Activated naive CD4-positive, alpha-beta T cell (primary cell): ENCODE measurements at places on chromosomes 7 and 10.

DNA sequence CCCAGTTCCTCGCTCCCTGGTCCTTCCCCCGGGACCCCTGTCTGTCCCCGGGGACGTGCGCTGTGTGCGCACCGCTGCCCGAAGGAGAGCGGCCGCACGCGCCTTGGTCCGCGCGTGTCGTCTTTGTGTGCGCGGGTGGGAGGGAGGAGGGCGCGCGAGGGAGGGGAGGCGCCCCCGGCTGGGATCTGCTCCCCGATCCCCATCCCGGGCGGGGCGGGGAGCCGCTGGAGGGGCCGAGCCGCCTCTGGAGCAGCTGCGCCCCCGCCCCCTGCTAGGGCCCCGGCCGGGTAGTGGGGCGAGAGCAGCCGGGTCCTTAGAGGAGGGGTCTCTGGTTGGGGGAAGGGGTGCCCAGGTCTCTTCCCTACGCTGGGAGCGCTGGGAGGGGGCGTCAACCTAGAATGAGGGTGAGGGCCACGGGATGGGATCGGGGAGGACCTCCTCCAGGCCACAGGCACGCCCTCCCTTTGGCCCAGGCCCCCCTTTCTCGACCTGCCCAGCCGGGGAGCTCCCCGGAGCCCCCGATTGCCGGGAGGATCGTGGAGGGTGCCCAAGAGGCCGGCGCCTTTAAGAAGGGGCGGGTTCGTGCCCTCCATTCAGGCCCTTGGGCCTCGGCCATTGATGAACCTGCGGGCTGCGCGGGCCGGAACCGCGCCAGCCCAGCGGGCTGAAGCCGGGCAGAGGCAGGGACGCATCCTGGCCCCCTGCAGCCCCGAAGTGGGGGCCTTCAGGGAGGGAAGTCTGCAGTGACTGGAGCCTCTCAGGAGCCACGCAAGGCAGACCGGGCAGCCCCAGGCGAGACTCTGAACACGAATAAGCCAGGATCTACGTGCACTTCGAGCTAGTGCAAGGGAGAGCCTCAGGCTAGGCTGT lies 678 bp downstream of the SH2B2 start:
- no peak for DNase-seq

- no peak for DNase-seq
Measured at GRCh38 chr7:103487419-103487818, 41.4 kb upstream of the SLC26A5 start.

GRCh38 chr7:31633894-31634494 lies 53.0 kb upstream of the PPP1R17 start:
- DNase-seq, result no peak

DNA sequence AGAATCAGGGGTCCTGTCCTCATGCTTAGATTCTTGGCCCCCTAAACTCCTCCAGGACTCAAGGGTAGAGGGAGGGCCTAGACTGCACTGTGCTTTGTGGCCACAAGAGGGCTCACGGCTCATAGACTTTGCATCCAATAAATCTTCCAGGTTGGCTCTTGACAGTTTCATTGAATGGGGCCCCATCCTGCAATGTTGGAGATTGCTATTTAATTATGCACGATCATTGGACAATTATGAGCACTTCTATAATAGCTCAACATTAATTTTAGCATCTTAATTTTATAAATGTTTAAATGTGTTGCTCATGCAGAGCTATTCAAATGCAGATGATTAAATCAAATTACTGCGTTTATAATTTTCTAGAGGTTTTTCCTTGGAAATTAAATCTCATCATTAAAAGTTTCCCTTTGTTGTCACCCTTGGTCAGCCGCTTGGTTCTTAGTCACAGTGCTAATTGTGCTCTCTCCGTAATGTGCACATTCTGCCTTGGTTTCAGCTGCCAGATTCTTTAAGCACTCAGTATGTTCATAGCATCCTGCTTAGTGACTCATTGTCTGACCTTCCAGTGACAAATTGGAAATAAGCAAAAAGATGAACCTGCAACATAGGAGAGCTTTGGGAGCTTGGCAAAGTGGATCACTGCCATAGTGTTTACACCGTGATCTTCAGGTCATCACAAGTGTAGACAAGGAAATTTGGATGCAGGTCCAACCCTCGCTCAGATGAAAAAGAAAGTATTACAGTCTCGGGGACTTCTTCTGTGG lies 33.4 kb upstream of the PLPP4 start:
- DNase-seq, result no peak

DNA sequence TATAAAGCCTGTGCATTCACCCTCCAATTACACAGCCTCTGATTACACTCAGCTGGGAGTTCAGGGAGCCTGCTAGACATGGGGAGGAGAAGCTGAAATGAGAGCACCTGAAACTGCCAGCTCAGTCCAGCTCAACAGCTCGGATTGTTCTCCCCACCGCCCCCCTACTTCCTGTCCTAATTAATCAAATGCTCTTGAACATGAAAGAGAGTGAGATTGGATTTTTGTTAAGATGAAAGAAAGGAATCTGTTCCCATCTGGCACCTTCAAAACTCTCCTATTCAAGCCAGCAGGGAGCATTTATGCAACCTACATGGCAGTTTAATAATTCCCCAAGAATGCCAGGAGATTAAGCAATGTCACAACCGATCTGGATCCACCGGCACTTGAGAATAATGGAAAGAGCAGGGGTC lies 98.0 kb downstream of the NPSR1 start:
- no peak for DNase-seq

DNA sequence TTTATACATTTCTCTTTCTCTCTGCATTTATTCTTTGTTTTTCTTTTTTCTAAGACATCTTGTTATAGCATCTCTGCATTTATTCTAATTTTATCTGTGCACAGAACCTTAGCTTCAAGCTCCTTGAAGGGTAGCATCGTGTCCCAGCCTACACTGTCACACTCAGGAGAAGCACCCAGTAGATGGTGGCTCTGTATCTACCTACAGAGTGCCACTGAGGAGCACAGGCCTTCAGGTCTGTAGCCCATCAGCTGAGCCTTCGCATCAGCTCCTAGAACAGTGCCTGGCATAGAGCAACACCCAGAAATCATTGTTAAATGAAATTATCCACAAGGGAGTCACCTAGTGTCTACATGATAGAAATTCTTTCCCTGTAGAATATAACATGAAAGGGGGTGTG lies 203.0 kb upstream of the KLF14 start:
- no peak for DNase-seq

DNA sequence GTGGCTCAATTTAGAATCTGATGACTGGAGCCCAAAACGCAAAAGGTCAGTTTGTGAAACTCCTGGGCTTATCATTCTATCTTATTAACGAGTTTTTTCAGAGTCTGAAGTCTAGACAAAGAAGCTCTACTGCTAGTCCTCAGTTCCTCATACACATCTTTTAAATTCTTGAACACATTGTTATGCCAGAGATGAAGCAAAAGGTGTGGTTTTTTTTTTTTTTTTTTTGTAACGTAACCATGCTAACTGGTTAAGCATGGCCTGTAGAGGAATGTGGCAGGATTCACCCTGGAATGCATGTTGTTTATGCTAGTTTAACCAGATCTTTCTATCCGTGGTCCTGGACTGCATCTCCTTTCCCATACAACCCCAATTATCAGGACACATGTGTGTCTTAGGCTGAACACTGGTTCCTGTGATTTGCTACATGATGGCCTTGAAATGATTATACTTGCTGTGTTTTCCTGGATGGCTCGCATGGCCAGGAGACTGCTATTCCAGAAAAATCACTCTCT lies 79.3 kb upstream of the MDFIC start:
- DNase-seq, result no peak

GRCh38 chr10:26486990-26487850 lies 49.1 kb downstream of the APBB1IP start:
- peak; percentile 32 for DNase-seq

GRCh38 chr10:109324721-109325120 lies 598.6 kb downstream of the XPNPEP1 start:
- no peak for DNase-seq

DNA sequence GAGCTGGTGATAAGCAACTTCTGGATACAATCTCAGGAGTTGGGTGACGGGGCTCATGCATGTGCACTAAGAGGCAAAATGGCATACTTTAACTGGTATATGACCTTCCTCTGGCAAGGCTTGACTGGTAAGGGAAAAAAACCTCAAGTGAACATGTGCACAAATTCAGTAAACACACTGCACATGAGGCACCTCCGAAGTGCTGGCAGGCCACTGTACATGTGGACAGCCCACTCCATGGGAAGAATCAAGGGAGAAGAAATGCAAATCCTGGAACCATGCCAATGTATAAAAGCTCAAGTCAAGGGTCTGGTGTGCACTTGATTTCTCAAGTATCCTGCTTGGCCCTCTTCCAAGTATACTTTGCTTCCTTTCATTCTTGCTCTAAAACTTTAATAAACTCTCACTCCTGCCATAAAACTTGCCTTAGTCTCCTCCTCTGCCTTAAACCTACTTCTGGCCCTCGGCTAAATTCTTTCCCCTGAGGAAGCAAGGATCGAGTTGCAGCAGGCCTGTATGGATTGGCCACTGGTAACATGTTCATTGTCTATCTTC lies 167.2 kb downstream of the RAMP3 start:
- DNase-seq, result no peak

DNA sequence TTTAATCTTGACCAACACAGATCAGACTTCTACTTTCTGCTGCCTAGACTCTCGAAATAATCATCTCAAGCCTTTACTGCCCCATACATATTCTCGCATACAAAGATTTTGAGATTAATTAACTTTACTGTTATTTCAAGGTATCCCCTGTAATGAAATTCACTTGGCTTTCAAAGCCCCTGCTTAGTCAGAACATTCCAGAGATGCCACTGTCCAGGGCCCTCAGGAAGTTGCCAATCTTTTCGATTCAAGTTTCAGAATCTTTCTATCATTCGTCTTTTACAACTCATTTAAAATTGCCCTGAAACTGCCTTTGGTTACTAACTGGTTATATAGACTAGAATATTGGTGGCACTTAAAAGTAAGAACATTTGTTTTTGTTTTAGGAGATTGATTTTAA lies 320.2 kb downstream of the CDK14 start:
- DNase-seq, result no peak

- no peak for DNase-seq
Measured at GRCh38 chr10:89648074-89648473, 3.0 kb upstream of the PANK1 start.

- peak; percentile 4 for DNase-seq
Measured at GRCh38 chr10:110009736-110010475, 2.1 kb downstream of the ADD3 start.

DNA sequence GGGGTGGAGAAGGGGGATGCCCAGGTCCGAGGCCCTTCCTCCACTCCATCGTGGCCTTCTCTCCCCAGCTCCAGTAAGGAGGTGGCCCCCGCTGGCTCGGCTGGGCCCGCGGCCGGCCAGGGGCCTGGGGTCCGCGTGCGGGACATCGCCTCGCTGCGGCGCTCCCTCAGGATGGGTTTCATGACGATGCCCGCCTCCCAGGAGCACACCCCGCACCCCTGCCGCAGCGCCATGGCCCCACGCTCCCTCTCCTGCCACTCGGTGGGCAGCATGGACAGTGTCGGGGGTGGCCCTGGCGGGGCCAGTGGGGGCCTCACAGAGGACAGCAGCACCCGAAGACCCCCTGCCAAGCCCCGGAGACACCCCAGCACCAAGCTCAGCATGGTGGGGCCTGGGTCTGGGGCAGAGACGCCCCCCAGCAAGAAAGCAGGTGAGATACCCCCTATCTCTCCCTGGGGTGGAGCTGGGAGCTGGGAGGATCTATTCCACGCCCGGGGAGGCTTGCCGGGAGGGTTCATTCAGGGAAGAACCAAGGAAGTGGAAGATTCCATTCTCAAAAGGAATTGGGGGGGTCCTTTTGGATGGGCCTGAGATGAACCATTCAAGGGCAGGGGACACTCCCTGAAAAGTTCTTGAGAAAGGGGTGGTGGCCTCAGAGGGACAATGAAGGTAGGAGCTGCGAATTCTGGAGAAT lies 3.2 kb downstream of the NYAP1 start:
- no peak for DNase-seq
